Ascending aorta (tissue), 2 donors: ENCODE measurements at places on chromosomes 3 and 15. TPM values are rescaled to one million over a fixed set of nuclear protein-coding genes. Genes with fewer than 3 reads are reported as not detected.

DNA sequence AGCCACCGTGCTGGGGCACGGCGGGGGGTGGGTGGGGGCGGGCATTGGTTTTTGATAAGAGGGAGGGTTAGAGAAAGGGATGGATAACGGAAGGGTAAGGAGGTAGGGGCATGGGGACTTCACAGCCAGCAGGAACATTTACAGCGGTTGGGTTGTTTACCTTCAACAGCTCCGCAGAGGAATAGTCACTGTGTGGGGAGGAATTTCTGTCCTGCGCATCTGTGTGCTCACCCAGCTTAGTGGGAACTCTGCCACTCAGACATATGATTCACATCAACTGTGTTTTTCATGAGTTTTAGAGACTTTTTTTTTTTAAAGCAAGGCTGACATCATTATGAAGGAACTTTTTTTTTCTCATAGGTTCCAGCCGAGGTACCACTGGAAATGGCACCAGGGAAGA lies 19.6 kb downstream of the CHRD start:
- no peaks in the 10 kb centered on the region for H3K36me3 ChIP-seq
- no peak for DNase-seq
- no peaks in the 10 kb centered on the region for H3K27me3 ChIP-seq
- no peak overlapping the region for H3K27ac ChIP-seq
- no peaks in the 10 kb centered on the region for H3K4me1 ChIP-seq

DNA sequence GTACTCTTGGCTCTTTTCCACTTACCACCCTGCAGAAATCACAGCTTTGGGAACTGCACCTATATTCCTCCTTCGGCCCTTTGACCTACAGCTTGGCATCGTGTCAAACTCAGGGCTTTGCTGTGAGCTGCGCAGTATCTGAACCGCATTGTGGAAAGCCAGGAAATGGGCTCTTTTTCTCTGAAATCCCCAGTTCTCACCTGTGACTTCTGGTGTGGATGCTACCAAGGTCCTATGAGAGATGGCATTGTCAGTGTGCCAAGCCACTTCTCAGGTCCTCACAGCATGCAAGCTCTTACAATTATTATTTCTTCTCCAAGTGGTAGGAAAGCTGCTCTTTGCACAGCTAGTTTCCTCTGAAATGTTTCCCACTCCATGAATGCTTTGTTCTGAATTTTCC lies 450.6 kb upstream of the TBL1XR1 start:
- no peaks in the 10 kb centered on the region for H3K36me3 ChIP-seq
- H3K27me3 ChIP-seq: no peaks in the 10 kb centered on the region
- no peak for DNase-seq
- H3K4me3 ChIP-seq: no peak overlapping the region

The LEKR1 gene
- total RNA-seq: not detected

- no peak overlapping the region for H3K27ac ChIP-seq
- no peak for DNase-seq
- H3K36me3 ChIP-seq: no peaks in the 10 kb centered on the region
- H3K27me3 ChIP-seq: no peaks in the 10 kb centered on the region
Observed at GRCh38 chr15:74497584-74497983, 36.6 kb upstream of the UBL7 start.

The LMAN1L gene
- total RNA-seq: not detected

The TICRR gene
- total RNA-seq: not detected

The TNFSF10 gene
- total RNA-seq: 89.8 TPM

The CEMIP gene
- total RNA-seq: not detected

The SEMA6D gene
- 4.0 TPM for total RNA-seq

GRCh38 chr3:100226712-100227429 lies 33.9 kb upstream of the TBC1D23 start:
- no peaks in the 10 kb centered on the region for H3K4me1 ChIP-seq
- no peaks in the 10 kb centered on the region for H3K27me3 ChIP-seq
- no peak overlapping the region for H3K27ac ChIP-seq
- H3K4me3 ChIP-seq: no peak overlapping the region
- no peak for DNase-seq
- H3K36me3 ChIP-seq: no peaks in the 10 kb centered on the region

DNA sequence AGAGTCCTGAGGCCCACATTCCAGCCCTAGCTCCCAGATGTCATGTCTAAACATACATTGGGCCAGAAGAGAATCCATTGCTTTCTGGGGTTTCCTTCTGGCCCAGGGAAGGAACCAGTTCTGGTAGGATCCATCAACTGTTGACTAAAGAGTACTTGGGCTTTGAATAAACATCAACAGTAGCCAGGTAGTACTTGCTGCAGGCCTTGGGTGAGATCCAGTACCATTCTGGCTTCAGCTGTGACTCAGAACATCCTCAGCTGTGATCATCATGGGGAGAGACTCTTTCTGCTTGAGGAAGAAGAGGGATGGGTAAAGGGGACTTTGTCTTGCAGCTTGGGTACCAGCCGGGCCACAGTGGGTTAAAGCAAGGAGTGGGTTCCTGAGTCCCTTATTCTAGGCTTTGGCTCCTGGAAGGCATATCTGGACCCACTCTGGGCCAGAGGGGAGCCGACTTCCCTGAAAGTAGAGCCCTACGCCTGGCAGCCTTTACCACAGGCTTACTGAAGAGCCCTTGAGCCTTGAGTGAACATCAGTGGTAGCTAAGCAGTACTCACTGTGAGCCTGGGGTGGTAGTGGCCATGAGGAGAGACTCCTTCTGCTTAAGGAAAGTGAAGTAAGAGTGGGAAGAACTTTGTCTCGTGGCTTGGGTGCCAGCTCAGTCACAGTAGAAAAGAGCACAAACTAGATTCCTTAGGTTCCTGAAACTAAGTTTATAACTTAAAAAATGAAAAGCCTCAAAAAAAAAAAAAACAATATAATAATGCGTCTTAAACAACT lies 128.3 kb downstream of the GOLIM4 start:
- H3K4me1 ChIP-seq: no peaks in the 10 kb centered on the region
- no peaks in the 10 kb centered on the region for H3K27me3 ChIP-seq
- DNase-seq: no peak
- H3K36me3 ChIP-seq: no peaks in the 10 kb centered on the region

GRCh38 chr15:100247228-100248225 lies 94.2 kb downstream of the ADAMTS17 start:
- DNase-seq: no peak
- H3K4me3 ChIP-seq: no peak overlapping the region
- H3K27ac ChIP-seq: no peak overlapping the region
- H3K27me3 ChIP-seq: no peaks in the 10 kb centered on the region
- peaks cover 2% of the 10 kb centered on the region for H3K4me1 ChIP-seq

DNA sequence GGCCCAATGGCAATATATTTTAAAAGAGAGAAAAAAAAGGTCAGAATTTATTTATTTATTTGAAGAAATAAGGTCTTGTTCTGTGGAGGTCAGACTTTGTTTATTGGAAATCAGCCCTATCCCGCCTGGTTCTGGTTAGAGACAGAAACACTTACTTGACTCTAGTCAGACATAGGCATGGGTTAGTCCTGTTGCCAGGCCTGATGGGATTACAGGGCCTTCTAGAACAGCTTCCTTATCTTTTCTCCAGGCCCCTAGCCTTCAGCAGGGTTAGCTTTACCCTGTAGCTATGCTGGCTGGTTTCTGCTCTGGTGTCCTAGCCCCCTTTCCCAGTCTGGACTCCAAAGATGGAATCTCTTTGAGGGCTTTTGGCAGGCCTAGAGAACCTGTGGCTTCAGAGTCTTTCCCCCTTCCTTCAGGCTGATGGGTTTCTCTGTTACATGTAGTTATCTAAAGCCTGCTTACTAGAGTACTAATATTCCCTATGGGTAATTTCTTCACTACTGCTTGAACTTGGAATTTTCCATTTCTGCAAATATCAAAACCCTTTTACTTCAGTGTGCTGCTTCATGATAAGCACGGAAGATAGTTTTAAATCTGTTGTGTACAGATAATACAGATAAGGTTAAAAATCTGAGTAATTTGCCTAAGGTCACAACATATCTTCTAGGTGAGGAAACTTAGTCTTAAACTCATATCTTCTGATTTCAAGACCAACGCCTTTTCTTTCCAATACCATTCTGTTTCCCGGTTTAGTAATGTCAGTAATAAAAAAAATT lies 10.6 kb downstream of the IREB2 start:
- no peaks in the 10 kb centered on the region for H3K27me3 ChIP-seq
- H3K27ac ChIP-seq: no peak overlapping the region
- no peaks in the 10 kb centered on the region for H3K4me1 ChIP-seq

The NECTIN3 gene
- 104 TPM for total RNA-seq

- peak; percentile 44 for DNase-seq
- H3K27ac ChIP-seq: no peak overlapping the region
- no peaks in the 10 kb centered on the region for H3K27me3 ChIP-seq
- H3K36me3 ChIP-seq: no peaks in the 10 kb centered on the region
- no peaks in the 10 kb centered on the region for H3K4me1 ChIP-seq
- H3K4me3 ChIP-seq: no peak overlapping the region
Observed at GRCh38 chr3:43857361-43858293, 166.9 kb downstream of the ABHD5 start.

- H3K36me3 ChIP-seq: peaks cover 24% of the 10 kb centered on the region
- H3K4me1 ChIP-seq: peaks cover 42% of the 10 kb centered on the region
- H3K4me3 ChIP-seq: no peak overlapping the region
- peak overlapping the region; percentile 81 for H3K27ac ChIP-seq
Observed at GRCh38 chr15:48413304-48413703, 82.1 kb downstream of the DUT start.

GRCh38 chr3:142940000-142940399 lies 23.5 kb downstream of the PAQR9 start:
- H3K27ac ChIP-seq: no peak overlapping the region
- DNase-seq: no peak
- no peaks in the 10 kb centered on the region for H3K4me1 ChIP-seq
- no peaks in the 10 kb centered on the region for H3K36me3 ChIP-seq

The FAM162A gene
- 17.1 TPM for total RNA-seq

GRCh38 chr3:17033516-17034168 lies 148.9 kb downstream of the PLCL2 start:
- no peak overlapping the region for H3K4me3 ChIP-seq
- H3K36me3 ChIP-seq: no peaks in the 10 kb centered on the region
- no peak overlapping the region for H3K27ac ChIP-seq
- DNase-seq: no peak
- H3K27me3 ChIP-seq: no peaks in the 10 kb centered on the region

DNA sequence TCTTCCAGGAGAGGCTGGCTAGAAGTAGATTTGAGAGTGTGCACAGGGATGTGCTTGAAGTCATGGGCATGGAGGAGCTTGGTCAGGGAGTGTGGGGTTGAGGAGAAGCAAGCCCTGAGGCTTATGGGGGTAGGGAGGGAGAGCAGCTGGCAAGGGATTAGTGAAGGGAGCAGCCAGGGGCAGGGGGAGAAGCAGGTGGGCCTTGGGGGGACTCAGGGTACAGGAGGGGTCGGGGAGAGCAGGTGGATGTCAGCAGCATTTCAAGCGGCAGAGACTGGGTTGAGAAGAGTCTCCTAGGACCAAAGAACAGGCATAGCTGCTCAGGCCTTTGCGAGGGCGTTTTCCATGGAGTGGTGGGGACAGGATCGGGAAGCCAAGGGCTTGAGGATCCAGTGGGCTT lies 3.4 kb upstream of the LMAN1L start:
- H3K4me3 ChIP-seq: no peak overlapping the region
- no peaks in the 10 kb centered on the region for H3K36me3 ChIP-seq
- H3K27ac ChIP-seq: no peak overlapping the region
- no peak for DNase-seq

The C3orf85 gene
- total RNA-seq: not detected

The AGBL1 gene
- total RNA-seq: not detected

The GOLGA6A gene
- total RNA-seq: not detected

The RTP4 gene
- total RNA-seq: not detected

The CMSS1 gene
- 9.2 TPM for total RNA-seq

DNA sequence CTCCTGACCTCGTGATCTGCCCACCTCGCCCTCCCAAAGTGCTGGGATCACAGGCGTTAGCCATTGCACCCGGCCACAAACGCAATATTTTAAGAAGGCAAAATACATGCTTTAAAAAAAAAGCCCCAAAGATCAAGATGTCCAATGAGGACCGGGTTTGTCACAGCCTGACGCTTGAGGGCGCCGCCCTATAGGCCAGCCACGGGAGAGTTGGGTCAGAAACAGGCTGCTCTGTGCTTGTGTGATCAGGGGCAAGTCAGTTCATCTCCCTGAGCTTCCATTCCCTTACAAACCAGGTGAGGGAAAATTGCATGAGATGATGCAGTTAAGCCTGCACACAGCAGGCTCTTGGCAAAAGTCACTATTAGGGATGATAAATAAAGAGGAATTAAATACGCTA lies 23.9 kb downstream of the FAM174B start:
- H3K27ac ChIP-seq: no peak overlapping the region
- H3K4me3 ChIP-seq: no peak overlapping the region
- no peak for DNase-seq

DNA sequence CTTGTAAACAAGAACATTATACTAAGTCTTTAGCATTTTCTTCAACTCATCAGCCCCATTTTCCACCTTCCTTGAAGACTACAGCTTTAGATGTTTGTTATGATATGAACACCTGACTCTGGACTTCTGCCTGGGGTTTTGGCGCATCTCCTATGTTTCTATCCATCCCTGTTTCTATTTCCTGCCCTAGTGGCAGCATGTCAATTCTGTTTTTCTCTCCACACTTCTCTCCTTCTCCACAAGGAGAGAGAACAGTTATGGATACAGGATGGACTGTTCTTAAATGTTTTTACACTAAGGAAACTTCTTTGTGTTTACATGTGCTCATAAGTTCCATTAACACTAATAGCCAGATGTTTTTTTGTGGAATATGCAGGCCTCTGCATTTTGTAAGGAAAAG lies 423.3 kb upstream of the IL12A start:
- no peak overlapping the region for H3K4me3 ChIP-seq
- DNase-seq: no peak
- H3K36me3 ChIP-seq: no peaks in the 10 kb centered on the region
- no peaks in the 10 kb centered on the region for H3K4me1 ChIP-seq
